Cardiac septum (tissue), 1 donor: ENCODE measurements at places on chromosomes 16 and 17. TPM values are rescaled to one million over a fixed set of nuclear protein-coding genes. Genes with fewer than 3 reads are reported as not detected.

Gene KRTAP17-1
- total RNA-seq, result not detected

Gene KCTD2
- total RNA-seq, result 43.2 TPM

Gene ODAD4
- total RNA-seq, result 0.54 TPM

Gene TRIM72
- total RNA-seq, result 2.4 TPM

Gene OR3A2
- not detected for total RNA-seq

Gene HES7
- 0.65 TPM for total RNA-seq

Gene TBC1D3E
- not detected for total RNA-seq

- no peak for DNase-seq
Observed at GRCh38 chr17:71183066-71183660, 937.7 kb upstream of the SOX9 start.

DNA sequence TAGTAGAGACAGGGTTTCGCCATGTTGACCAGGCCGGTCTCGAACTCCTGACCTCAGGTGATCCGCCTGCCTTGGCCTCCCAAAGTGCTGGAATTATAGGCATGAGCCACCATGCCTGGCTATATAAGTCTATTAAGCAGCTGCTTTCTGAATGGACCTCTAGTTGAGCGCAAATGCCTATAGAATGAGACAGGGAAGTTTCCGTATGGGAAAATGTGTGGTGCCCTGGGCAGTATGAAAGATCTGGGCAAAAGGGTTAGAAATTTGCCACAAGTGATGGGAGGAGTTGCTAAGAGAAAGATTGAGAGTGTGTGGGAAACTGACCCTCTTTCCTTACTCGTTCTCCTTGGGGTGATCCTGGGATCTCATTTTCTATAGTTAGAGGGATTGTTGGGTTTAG is 26.3 kb downstream of the SLC6A2 start:
- no peak for DNase-seq

DNA sequence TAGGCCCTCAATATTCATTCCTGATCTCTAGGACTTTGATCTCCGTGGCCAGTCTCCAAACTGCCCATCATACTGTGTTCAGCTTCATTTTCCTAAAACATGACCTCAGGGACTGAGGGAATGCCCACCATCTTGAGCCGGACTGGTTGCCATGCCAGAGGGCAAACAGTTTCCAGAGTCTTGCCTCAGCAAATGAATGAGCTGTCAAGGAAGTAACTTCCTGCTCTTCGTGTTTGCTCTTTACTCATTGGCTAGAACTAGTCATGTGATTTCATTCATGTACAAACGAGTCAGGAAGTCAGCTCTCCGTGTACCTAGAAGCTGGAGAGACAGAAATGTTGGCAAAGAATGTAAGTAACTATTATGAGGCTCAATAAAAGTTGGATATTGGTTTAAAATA is 50.2 kb downstream of the ANKFN1 start:
- no peak for DNase-seq

- peak; percentile 95 for DNase-seq
Observed at GRCh38 chr16:67666559-67667452, at the start of the genes C16orf86 and ENKD1. Gene C16orf86, plus strand, starts transcription at chr16:67666814. Its CDS starts 157 bp downstream, at chr16:67666971. Gene ENKD1, minus strand, starts transcription at chr16:67666750. Its CDS starts 308 bp downstream, at chr16:67666442.

DNA sequence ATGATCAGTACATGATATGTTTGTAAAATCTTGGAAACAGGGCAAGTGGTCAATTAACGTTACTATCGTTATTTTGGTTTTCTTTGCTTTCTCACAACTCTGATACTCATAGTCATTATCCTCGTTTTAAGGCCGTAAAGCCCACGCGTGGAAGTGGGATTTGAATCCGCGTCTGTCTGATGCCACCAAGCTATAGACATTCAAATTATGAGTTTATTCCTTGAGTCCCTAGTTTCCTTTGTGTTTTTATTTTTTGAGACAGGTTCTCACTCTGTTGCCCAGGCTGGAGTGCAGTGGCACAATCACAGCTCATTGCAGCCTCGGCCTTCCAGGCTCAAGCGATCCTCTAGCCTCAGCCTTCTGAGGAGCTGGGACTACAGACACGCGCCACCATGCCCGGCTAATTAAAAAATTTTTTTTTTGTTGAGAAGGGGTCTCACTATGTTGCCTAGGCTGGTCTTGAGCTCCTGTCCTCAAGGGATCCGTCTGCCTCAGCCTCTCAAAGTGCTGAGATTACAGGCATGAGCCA is 1.0 kb downstream of the DCTN5 start:
- no peak for DNase-seq

GRCh38 chr17:50480854-50481490 is 2.3 kb downstream of the RSAD1 start:
- no peak for DNase-seq

DNA sequence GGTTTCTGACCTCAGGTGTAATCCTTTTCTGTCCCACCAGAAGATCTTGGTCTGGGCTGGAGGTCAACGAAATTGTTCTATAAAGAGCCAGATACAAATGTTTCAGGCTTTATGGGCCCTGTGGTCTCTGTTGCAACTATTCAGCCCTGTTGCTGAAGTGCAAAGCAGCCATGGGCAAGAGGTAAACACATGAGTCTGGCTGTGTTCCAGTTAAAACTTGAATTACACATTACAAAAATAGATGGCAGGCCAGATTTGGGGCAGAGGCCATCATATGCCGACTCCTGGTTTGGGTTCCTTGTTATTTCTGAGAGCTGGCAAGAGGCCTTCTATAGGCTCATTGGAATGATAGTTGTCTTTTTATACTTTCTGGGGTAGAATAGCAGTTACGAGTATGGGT is 114.4 kb downstream of the SDR42E1 start:
- DNase-seq, result no peak

DNA sequence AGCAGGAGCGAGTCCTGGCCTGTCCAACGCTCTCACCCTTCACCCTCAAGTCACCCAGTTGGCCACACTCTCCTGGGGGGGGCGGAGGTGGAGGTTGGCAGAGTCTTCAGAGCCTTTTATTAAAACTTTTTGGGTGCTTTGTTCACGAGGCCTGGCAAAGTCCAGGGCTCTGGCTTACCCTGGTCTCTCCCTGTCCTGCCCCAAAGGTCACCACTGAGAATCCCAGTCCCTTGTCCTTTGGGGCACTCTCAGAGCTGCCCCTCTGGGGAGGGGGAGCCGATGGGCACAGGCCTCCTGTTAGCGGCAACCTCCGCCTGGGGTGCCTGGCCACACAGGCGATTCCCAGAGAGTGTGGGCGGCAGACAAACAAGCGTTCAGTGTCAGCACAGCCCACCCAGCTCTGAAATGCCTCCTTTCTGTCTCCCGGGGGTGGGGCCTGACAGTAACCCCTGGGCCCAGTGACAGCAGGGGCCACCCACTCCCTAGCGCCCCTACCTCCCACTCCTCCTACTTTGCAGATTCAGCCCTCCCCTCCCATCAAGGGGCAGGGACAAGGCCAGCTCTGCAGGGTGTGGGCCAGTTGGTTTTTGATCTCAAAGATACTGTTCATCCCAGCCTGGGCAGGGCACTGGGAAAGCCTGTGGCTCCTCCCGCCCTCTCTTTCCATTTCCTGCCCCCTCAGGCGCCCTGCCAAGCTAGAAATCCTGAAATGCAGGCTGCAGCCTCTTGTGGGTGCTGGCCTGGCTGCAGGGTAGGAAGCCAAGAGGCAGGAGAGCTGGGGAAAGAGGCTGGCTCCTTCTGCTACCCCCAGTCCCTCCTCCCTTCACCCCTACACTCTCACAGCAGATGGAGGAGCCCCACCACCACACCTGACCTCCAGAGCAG is 36.6 kb upstream of the EMP2 start:
- DNase-seq, result no peak

DNA sequence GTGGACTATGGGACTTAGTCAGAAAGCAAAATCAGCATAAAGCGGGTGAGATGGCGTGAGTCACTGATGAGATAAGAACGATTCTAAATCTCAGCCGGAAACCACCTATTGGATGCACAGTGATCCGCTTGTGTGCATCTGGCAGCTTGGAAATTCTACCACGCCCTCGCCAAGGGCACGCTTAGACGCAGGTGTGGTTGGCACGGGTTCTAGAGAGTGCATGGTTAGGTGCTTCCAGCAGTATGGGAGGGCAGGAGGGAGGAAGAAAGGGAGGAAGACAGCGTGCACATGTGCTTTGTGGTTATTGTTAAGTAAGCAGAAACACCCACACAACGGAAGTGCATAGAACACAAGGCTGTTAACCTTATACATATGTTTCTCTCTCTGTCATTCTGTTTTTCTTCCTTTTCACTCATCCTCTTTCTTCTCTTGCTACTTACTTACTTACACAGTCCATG is 374.0 kb upstream of the ASIC2 start:
- DNase-seq, result no peak

- DNase-seq, result no peak
Observed at GRCh38 chr17:50829332-50829731, 6.1 kb upstream of the WFIKKN2 start.

GRCh38 chr16:3954411-3954921 is 74.0 kb upstream of the CREBBP start:
- DNase-seq, result peak; percentile 70

DNA sequence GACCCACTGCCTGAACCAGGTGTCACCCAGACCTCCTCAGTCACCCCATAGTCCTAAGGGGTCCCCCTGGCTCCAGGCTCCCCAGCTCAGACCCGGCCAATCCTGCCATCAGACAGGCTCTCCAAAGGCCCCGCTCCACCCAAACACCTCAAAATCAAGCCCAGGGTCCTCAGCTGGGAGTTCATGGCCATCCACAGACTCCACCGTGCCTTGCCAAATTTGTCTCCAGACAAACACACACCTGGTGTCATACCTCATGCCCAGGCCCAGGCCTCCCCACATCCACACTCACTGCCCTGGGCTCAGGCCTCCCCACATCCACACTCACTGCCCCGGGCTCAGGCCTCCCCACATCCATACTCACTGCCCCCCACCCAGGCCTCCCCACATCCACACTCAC is 12.5 kb downstream of the RPH3AL start:
- DNase-seq, result peak; percentile 70

- no peak for DNase-seq
Observed at GRCh38 chr16:2985462-2985861, 5.2 kb upstream of the PKMYT1 start.

DNA sequence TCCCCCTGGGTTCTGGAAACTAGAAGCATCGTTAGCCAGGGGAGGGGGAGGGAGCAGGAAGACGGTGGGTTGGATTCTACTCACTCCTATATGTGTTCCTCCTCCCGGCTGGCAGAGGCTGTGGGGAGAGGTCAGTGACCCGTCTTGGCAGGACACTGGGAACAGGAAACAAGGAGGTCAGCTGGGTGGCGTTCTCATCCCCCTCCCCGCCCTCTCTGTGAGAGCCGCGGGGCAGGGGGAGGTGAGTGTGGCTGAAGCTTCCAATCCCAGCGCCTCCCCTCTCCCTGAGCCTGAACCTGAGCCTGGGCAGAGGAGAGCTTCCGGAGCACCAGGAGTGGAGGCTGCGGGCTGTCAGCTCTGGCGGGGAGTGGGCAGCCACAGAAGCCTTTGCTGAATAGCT is 12.5 kb downstream of the GPRC5C start:
- peak; percentile 75 for DNase-seq

DNA sequence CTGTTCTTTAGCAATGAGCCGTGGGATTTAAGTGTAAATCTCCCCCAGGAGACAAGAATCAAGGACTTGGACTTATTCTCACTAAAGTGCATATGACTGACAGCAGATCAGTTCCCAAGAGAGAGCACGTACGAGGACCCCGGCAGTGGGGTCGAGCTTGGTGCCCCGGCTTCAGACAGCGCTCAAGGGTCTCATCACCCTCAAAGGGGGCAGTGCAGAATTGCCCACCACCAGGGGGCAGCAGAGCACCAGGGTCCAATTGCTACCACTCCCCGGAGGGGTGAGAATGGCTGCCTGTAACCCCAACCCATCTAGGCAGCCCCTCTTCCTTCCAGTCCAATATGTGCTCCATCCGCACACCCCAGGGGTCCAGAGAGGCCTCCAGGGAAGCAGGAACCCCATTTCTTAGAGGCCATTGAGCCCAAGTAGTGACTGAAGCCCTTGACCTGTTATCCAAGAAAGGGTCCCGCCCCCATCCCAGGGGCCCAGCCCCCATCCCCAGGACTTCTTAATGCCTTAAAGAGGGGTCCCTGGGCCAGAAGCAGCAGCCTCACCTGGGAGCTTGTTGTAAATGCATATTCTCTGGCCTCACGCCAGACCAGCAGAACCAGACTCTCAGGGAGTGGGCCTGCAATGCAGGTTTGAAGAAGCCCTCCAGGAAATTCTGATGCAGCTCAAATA is 86.1 kb downstream of the ZDHHC7 start:
- DNase-seq, result peak; percentile 84

GRCh38 chr17:4715063-4715744 is 4.8 kb downstream of the ARRB2 start:
- DNase-seq, result no peak

- DNase-seq, result no peak
Observed at GRCh38 chr16:31138621-31139578, 3.4 kb upstream of the PRSS8 start.

- no peak for DNase-seq
Observed at GRCh38 chr17:79160980-79161636, 86.5 kb downstream of the ENGASE start.

DNA sequence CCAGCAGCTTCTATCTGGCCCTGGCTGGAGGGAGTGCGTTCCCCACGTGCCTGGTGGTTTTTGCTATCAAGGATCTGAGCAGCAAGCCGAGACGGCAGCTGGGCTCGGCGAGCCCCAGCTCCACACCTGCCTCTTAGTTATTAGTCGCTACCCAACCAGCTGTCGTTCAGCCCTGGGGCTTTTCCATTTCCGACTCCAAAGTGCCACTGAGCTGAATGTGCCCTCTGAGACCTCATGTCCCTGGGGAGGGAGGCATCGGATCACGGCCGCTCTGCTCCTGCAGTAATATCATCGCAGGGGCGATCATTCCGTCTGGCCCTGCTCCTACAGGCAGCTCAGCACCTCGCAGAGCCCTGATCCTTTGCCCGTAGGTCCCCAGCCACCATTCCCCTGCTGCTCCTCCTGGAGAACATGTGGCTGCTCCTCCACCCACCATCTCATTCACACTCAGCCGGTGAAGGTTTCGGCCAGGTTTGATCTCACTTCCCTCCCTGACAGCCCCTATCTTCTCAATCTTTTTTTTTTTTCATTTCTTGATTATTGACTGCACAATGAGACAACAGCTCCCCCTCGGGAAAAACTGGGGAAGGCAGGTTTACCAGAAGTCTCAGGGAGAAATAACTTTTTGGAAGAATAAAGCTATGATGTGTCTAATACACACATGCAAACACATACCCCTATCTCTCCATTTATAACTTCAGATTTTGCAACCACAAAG is 86.7 kb downstream of the ZFHX3 start:
- DNase-seq, result no peak

GRCh38 chr17:82334204-82334621 is 647 bp upstream of the SECTM1 start:
- DNase-seq, result no peak
